ENCODE measurements at places on chromosomes 16 and 17. TPM values are rescaled to one million over a fixed set of nuclear protein-coding genes. Genes with fewer than 3 reads are reported as not detected.

TNFAIP1 gene
- total RNA-seq = 35.6 TPM

MXRA7 gene
- total RNA-seq = 373 TPM

ALOXE3 gene
- total RNA-seq = not detected

STXBP4 gene
- total RNA-seq = 10.5 TPM

CLCN7 gene
- 106 TPM for total RNA-seq

AXIN2 gene
- 1.9 TPM for total RNA-seq

FCSK gene
- total RNA-seq = 12.3 TPM

RGS11 gene
- total RNA-seq = 4.0 TPM

ELMO3 gene
- 0.76 TPM for total RNA-seq

KRT33A gene
- not detected for total RNA-seq

FMNL1 gene
- total RNA-seq = 0.33 TPM

HIC1 gene
- 38.2 TPM for total RNA-seq

KRTAP4-4 gene
- not detected for total RNA-seq

VAT1L gene
- 0.17 TPM for total RNA-seq

PIK3R5 gene
- total RNA-seq = not detected

NUPR1 gene
- 25.6 TPM for total RNA-seq

DPEP3 gene
- total RNA-seq = not detected

FSCN2 gene
- total RNA-seq = 11.0 TPM

ANKFN1 gene
- 0.20 TPM for total RNA-seq

TM4SF5 gene
- total RNA-seq = not detected

ARHGAP23 gene
- 95.5 TPM for total RNA-seq

USP6 gene
- total RNA-seq = not detected

PDF gene
- 15.3 TPM for total RNA-seq

Data from smooth muscle cell of the pulmonary artery (primary cell).